ENCODE measurements at places on chromosomes 3 and 15. TPM values are rescaled to one million over a fixed set of nuclear protein-coding genes. Genes with fewer than 3 reads are reported as not detected.

DNA sequence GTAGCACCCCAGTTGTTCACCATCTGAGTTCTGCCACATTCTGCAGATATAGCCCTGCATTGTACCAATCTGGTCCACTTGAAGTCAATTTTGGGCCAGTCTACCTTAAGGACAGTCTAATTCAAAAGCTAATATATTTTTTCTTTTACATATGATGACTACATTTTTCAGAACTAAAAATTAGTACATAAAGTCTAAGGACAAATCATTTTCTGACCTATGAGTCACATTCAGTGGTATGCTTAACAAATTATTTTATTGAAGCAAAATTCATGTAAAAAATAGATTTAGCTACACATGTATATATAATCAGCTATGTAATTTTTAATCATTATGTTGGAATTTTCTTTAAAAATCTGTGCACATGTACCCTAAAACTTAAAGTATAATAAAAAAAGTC, 52.1 kb upstream of the IL12A start:
- no peak overlapping the region for H3K27ac ChIP-seq
- H3K36me3 ChIP-seq = no peaks in the 10 kb centered on the region
- DNase-seq = no peak
- H3K4me3 ChIP-seq = no peak overlapping the region
- no peaks in the 10 kb centered on the region for H3K27me3 ChIP-seq

- no peaks in the 10 kb centered on the region for H3K4me1 ChIP-seq
- H3K4me3 ChIP-seq = no peak overlapping the region
- no peak overlapping the region for H3K27ac ChIP-seq
- H3K36me3 ChIP-seq = no peaks in the 10 kb centered on the region
These were observed 10.1 kb upstream of the MOBP start for GRCh38 chr3:39457361-39457760.

DNA sequence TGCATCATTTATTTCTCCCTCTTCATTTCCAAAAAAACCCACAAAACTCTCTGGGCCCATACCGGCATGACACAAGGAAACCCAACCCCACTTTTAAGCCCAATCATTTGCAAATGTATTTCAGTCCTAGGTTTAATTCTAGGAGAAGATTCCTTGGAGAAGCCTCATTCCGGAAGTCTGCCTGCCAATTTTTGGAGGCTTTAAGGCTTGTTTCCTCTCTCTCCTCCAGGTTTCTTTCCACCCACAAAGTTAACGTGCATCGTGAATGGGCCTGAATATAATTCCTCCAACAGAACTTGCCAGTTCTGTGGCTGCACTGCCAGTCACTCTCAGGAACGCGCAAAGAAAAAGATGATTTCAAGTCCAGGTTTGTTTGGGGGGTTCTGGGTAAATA, 69.9 kb upstream of the FOXP1 start:
- peaks cover 13% of the 10 kb centered on the region for H3K4me1 ChIP-seq
- H3K27ac ChIP-seq = no peak overlapping the region
- H3K36me3 ChIP-seq = no peaks in the 10 kb centered on the region
- H3K27me3 ChIP-seq = no peaks in the 10 kb centered on the region

DNA sequence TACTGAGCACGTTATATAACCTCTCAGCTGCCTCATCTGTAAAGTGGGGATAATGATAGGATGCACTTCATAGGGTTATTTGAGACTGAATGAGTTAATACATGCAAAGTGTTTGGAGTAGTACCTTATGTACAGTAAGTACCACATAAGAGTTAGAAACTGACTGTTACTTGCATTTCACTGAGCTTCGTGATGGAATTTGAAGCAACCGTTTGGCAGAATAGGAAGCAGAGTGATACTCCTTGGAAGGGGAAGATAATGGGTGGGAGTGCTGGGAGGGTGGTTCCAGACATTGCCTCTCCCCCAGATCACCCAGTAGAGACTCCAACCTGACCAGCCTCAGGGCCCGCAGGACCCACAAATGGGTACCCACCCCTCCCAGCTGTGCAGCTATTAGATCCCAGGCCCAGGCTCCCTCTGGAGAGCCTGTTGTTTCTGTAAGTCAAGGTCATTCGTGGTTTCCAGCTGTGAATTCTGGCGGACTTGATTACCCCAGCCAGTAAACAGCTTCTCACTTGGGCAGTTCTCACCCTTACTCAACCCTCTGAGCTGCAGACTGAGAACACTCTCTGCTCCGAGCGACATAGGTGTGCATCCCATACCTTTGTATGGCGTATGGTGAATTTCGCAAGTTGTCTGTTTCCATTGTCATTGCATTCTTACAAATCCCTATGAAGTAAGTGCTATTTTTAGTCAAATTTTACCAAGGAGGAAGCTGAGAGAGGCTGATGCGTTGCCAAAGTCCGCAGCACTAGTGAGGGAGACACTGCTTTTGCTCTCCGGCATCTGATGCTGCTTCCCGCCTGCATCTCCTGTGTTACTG, 11.1 kb downstream of the ALPK3 start:
- no peaks in the 10 kb centered on the region for H3K36me3 ChIP-seq
- peaks cover 10% of the 10 kb centered on the region for H3K4me1 ChIP-seq
- no peak overlapping the region for H3K4me3 ChIP-seq
- H3K27me3 ChIP-seq = no peaks in the 10 kb centered on the region

GRCh38 chr3:128335621-128336296, 130.9 kb downstream of the DNAJB8 start:
- peaks cover 4% of the 10 kb centered on the region for H3K36me3 ChIP-seq
- H3K27ac ChIP-seq = no peak overlapping the region
- DNase-seq = peak; percentile 62
- no peaks in the 10 kb centered on the region for H3K27me3 ChIP-seq
- no peaks in the 10 kb centered on the region for H3K4me1 ChIP-seq

- DNase-seq = peak; percentile 44
- peaks cover 50% of the 10 kb centered on the region for H3K36me3 ChIP-seq
- no peak overlapping the region for H3K4me3 ChIP-seq
These were observed 31.9 kb downstream of the PDIA5 start for GRCh38 chr3:123098426-123099330.

DNA sequence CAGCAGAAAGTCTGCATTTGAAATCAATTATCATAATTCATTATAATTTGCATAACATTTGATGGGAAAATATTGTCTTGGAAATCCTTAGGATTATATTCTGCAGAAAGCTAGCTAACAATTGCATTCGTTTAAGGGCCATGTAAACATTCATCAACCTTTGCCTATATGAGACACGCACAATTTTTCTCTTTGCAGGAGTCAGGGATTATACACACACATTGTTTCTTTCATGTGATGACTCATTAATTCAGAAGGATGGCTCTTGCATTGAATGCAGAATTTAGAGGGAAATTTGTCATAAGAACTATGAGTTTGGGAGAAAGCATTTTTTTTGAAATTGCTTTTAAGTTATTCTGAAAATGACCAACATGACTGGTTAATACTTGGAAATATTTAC, 844.7 kb downstream of the DIPK2A start:
- H3K27me3 ChIP-seq = no peaks in the 10 kb centered on the region
- no peaks in the 10 kb centered on the region for H3K4me1 ChIP-seq
- no peaks in the 10 kb centered on the region for H3K36me3 ChIP-seq
- no peak overlapping the region for H3K4me3 ChIP-seq
- no peak overlapping the region for H3K27ac ChIP-seq

GRCh38 chr3:56681984-56682461, 1.0 kb downstream of the TASOR start:
- DNase-seq = no peak
- H3K27ac ChIP-seq = peak overlapping the region; percentile 100
- no peaks in the 10 kb centered on the region for H3K36me3 ChIP-seq
- H3K4me1 ChIP-seq = peaks cover 28% of the 10 kb centered on the region
- peak overlapping the region; percentile 65 for H3K4me3 ChIP-seq
- no peaks in the 10 kb centered on the region for H3K27me3 ChIP-seq

GRCh38 chr3:126883241-126883640, 99.7 kb upstream of the PLXNA1 start:
- peaks cover 19% of the 10 kb centered on the region for H3K4me1 ChIP-seq
- DNase-seq = no peak
- H3K27me3 ChIP-seq = no peaks in the 10 kb centered on the region
- no peaks in the 10 kb centered on the region for H3K36me3 ChIP-seq
- no peak overlapping the region for H3K27ac ChIP-seq

GRCh38 chr3:167729591-167729990, 5.1 kb downstream of the PDCD10 start:
- no peaks in the 10 kb centered on the region for H3K27me3 ChIP-seq
- no peaks in the 10 kb centered on the region for H3K36me3 ChIP-seq
- H3K4me3 ChIP-seq = no peak overlapping the region
- peaks cover 84% of the 10 kb centered on the region for H3K4me1 ChIP-seq
- DNase-seq = no peak

DNA sequence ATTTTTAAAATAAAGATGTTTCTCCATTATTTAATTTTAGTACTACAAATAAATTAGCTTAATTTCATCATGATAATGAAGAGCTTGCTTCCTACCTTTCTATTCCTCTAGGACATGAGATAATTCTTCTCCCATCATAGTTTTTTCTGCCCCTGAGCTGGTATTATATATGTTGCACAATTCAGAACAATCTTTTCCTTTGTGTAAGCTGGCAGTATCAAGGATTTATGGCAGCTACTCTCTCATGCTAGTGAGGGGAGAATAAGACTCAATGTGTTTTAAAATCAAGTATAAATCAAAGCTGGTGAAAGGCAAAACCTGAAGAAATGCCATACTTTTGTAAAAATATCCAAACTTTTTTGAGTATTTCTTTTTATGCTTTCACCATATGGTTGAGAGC, 1405.3 kb downstream of the SI start:
- no peaks in the 10 kb centered on the region for H3K36me3 ChIP-seq
- H3K4me3 ChIP-seq = no peak overlapping the region
- DNase-seq = no peak

- H3K4me3 ChIP-seq = no peak overlapping the region
- H3K4me1 ChIP-seq = no peaks in the 10 kb centered on the region
- H3K27me3 ChIP-seq = no peaks in the 10 kb centered on the region
These were observed 54.7 kb upstream of the CTNNB1 start for GRCh38 chr3:41144631-41145030.

- peak within 1 kb of the TSS; percentile 61 for H3K4me3 ChIP-seq
- no peaks in the 10 kb centered on the region for H3K36me3 ChIP-seq
- peak within 1 kb of the TSS; percentile 91 for H3K27ac ChIP-seq
These were observed at the start of gene DVL3 for GRCh38 chr3:184154885-184155643. Gene DVL3 (plus strand): TSS chr3:184155377. CDS start chr3:184155636, 259 bp downstream.

DNA sequence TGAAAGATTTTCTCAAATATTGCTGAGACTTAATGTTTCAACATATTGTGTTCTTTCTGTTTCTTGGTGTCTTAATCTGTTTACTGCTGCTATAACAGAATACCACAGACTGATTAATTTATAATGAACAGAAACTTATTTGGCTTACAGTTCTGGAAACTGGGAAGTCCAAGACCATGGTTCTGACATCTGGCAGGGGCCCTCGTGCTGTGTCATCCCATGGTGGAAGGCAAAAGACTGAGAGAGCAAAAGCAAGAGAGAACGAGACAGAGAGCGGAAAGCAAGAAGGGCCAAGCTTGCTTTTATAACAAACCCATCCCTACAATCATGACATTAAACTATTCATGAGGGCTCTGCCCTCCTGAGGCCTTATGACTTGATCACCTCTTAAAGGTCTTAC, 88.7 kb downstream of the ARNT2 start:
- H3K4me3 ChIP-seq = no peak overlapping the region
- H3K27ac ChIP-seq = no peak overlapping the region
- DNase-seq = no peak
- H3K27me3 ChIP-seq = no peaks in the 10 kb centered on the region
- H3K36me3 ChIP-seq = no peaks in the 10 kb centered on the region

TICRR gene
- 0.15 TPM for polyA plus RNA-seq

CHRNA5 gene
- polyA plus RNA-seq = 1.1 TPM

COMMD4 gene
- 102 TPM for polyA plus RNA-seq
